ENCODE measurements at places on chromosomes 4 and X.

- DNase-seq, result no peak
These were observed 103.3 kb upstream of the KIT start for GRCh38 chr4:54554339-54554990.

DNA sequence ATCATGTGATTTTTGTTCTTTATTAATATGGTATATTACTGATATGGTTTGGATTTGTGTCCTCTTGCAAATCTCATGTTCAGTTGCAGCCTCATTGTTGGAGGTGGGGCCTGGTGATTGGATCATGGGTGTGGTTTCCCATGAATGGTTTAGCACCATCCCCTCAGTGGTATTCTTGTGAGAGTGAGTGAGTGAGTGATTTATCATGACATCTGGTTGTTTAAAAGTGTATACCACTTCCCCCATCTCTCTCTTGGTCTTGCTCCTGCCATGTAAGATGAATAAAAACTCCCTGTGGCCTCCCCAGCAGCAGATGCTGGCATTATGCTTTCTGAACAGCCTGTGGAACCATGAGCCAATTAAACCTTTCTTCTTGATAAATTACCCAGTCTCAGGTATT is 111.5 kb downstream of the TAB3 start:
- DNase-seq, result no peak

DNA sequence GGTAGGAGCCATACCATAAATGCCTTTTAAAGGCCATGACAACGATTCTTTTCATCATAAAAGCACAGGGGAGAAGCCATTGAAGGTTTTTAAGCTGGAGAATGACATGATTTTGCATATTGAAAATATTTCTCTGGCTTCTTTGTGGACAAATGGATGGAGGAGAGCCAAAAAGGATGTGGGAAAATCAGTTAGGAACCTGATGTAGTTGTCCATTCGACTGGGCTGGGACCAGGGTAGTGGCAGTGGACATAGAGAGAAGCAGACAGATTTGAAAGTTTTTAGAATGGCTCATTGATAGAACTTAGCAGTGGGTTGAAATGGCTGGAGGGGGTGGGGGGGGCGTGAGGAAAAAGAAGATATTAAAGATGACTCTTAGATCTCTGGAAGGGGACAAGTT is 19.7 kb upstream of the MSN start:
- no peak for DNase-seq

DNA sequence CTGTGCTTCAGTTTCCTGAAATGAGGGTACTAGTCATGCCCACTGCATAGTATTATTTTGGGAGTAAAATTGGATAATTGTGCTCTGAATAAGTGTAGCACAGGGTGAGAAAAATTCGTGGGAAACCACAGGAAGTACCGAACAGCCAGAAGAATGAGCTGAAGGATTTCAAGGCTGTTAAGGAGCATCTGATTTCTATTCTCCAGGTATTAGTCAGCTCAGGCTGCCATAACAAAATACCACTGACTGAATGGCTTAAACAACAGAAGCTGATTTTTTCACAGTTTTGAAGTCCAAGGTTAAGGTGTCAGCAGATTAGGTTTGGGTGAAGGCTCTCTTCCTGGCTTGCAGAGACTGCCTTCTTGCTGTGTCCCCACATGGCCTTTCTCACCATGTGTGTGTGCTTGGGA is 41.9 kb downstream of the WWC2 start:
- no peak for DNase-seq

DNA sequence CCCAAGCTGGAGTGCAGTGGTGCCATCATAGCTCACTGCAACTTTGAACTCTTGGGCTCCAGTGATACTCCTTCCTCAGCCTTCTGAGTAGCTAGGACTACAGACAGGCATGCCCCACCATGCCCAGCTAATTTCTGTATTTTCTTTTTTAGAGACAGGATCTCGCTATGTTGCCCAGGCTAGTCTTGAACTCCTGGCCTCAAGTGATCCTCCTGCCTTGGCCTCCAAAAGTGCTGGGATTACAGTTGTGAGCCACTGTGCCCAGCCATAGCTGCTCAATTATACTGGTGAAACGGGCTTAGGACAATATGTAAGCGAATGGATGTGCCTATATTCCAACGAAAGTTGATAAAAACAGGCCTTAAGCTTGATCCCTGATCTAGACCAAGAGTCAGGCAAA is 13.1 kb downstream of the CASP3 start:
- no peak for DNase-seq

- peak; percentile 73 for DNase-seq
These were observed at the start of gene GEMIN8 for GRCh38 chrX:14029425-14030173. Gene GEMIN8 (minus strand): TSS chrX:14029892. CDS start chrX:14021478, 8,414 bp downstream.

DNA sequence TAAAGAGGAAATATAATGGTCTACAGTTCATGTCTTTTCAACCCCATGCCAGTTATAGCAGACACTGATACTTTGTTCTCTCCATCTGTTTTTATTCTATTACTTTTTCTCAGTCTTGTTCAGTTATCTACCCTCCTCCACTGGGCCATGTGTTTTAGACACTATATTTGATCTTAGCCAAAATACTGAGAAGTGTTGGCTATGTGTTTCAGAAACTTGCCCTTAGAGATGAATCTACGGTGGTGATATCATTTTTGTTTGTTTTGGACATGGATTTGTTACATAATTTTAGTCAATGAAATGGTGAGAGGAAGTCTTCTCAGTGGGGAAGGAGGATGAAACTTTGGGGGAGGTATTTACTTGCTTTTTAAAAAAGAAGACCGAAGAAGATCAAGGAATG is 211.5 kb upstream of the DDX53 start:
- DNase-seq, result no peak

GRCh38 chr4:89056953-89057398 is at the start of gene FAM13A:
Gene FAM13A (minus strand): TSS chr4:89057185. CDS start chr4:89056964, 221 bp downstream.
- no peak for DNase-seq

GRCh38 chr4:158822348-158822747 is 53.5 kb downstream of the FNIP2 start:
- no peak for DNase-seq

DNA sequence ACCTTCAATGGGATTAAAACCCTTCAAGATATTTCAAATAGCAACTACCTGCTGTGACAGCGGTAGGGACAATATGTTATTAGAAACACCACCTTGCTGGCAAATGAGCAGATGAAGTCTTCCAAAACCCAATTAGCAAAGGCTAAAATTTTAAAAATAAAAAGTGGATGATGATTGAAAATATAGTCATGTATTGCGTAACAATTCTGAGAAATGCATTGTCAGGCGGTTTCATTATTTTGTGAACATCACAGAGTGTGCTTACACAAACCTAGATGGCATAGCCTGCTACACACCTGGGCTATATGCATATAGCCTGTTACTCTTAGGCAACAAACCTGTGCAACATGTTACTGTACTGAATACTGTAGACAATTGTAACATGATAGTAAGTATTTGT is 91.2 kb upstream of the ANXA3 start:
- DNase-seq, result no peak

GRCh38 chr4:35760807-35761206 is 483.5 kb downstream of the ARAP2 start:
- no peak for DNase-seq

GRCh38 chrX:139191746-139192385 is 338.7 kb upstream of the F9 start:
- DNase-seq, result no peak

GRCh38 chrX:18674417-18674787 is 2.5 kb upstream of the RS1 start:
- DNase-seq, result peak; percentile 0

- DNase-seq, result no peak
These were observed 2.0 kb downstream of the SEC24B start for GRCh38 chr4:109435635-109436034.

GRCh38 chr4:141220691-141221659 is at the start of gene ZNF330:
Gene ZNF330 (plus strand): TSS chr4:141220895. CDS start chr4:141222372, 1,477 bp downstream.
- peak; percentile 75 for DNase-seq

DNA sequence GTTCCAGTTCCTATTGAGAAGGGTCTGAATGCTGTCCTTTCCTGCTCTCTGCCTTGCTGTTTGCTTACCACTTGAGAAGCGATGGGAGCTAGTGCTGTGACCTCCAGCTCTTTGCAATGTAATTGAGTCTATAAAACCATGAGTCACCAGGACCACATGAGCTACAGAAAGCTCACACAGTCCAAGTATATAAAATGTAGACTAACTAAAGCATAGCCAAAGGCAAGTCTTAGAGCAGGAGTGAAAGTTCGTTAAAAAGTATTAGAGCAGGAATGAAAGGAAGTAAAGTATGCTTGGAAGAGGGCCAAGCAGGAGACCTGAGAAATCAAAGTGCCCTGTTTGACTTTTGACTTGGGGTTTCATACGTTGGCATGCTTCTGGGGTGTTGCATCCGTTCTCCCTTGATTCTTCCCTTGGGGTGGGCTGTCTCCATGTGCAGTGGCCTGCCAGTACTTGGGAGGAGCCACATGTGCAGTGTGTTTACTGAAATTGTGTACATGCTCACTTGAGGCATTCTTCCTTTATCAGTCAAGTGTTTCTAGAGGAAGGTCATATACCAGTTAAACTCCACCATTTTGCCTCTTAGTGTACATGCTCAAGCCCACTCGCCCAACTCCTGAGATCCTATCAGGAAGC is 71.3 kb upstream of the KIT start:
- DNase-seq, result no peak

DNA sequence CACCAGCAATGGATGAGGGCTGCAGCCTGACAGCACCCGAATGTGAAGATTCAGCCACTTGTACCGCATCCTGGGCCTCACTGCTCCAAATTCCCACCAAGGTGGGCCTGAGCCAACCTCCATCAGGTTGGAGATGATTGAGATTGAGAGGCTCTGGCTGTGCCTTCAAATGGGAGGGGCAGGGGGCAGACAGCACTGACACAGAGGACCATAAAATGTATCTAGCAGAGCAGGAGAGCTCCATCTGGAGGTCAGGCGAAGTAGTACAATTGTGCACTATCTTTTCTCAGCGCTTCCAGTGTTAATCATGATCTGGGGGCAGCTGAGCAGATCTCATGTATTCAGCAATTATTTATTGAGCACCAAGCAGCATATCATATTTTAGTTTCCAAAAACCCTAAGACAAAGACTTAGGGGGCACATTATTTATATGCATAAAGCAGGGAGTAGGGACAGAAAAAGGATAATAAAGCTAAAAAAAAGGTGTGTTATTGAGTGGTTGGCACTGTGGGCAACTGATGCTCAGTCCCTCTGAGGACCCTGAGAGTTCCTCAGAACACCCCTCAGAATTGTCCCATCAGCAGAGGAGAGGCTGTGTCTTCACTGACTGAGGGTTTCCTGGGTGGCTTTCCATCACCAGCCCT is 31.6 kb upstream of the C1QTNF7 start:
- DNase-seq, result peak; percentile 23

GRCh38 chrX:54043056-54043455 is 1.2 kb downstream of the PHF8 start:
- no peak for DNase-seq

DNA sequence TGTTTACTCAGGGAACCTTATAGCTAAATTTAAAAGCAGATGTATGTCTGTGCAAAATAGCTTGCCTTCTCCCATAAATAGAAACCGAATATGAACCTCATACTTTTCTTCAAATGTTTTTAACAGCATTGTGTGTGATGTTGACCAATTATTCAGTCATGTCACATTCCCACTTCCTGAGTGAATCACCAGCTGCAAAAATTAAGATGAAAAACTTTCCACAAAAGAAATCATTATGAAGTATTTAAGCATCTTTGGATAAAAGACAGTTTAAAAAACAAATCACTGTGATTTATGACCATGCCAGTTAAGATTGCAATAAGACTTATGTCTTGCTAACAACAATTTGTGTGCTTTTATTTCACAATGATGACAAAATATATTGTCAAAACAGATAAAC is 220.1 kb downstream of the PDGFC start:
- DNase-seq, result no peak

DNA sequence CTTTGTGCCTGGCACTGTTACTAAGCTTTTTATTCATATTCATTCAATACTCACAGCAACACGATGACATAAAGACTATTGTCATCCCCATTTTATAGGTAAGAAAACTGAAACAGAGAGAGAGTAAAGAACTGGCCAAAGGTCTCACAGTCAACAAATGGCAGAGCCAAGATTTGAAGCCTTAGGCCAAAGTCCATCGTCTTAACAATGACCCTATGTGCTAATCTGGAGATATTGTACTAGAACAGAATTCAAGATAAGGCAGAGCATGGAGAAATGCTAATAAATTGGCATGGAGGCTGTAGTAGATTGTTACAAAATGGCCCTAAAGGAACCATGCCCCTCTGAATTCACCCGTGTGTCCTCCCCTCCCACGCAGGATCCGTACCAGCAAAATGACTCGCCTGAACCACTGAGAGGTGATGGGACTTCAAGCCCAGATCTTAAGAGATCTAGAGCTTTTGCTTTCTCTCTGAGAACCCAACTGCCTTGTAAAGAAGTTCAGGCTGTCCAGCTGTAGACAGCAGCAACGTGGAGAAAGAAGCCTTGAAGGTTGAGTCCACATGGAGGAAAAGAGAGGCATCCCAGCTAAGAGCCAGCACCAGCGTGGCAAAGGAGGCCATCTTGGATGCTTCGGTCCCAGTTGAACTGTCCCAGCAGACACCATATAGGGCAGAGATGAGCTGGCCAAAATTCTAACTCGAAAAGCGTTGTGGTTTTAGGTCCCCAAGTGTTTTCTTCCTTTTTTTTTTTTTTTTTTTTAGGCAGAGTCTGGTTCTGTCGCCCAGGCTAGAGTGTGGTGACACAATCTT is 52.8 kb upstream of the RBM47 start:
- DNase-seq, result peak; percentile 39

DNA sequence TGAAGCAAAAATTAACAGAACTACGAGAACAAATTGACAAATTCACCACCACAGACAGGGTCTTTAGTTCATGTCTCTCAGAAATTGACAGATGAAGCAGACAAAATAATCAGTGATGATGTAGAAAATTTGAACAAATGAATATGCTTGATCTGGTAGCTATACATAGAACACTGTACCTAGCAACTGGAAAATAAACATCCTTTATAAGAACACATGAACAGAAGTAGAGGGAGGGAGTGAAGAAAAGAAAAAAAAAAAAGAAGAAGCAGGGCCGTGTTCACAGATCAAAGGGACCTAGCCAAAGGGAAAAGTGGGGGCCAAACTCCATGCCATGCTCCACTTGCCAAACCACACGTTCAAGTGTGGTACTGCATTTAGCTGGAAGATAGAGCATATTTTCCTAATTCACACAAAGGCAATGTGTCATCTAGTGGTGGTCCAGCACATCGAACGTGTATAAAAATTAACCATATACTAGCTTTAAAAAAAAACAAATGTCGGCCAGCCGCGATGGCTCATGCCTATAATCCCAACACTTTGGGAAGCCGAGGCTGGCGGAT is 5.6 kb upstream of the THOC2 start:
- no peak for DNase-seq

- DNase-seq, result peak; percentile 36
These were observed 2.7 kb upstream of the TIMP1 start for GRCh38 chrX:47579537-47579936.

- DNase-seq, result no peak
These were observed 37.1 kb downstream of the PTPN13 start for GRCh38 chr4:86631166-86631565.

DNA sequence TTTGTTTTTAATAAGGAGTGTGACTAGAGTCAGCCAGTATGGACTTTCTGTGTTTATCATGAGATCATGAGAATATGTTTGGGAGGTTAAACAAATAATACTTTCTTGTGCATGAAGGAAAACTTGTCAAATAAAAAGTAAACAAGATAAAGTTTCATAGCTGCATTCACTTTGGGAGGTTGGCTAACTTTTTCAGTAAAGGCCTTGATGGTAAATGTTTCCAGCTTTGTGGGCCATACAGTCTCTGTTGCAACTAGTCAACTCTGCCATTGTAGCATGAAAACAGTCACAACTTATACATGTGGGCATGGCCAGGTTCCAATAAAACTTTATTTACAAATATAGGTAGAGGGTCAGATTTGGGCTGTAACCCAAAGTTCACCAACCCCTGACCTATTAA is 150.4 kb downstream of the MID1 start:
- DNase-seq, result no peak
